Activated naive CD4-positive, alpha-beta T cell treated with anti-CD3 and anti-CD28 coated beads for 36 hours (primary cell): ENCODE measurements at places on chromosomes 3 and 15. TPM values are rescaled to one million over a fixed set of nuclear protein-coding genes. Genes with fewer than 3 reads are reported as not detected.

Gene HYAL1
- not detected for total RNA-seq

Gene CHCHD6
- total RNA-seq: 17.7 TPM

Gene ATP2C1
- total RNA-seq: 41.2 TPM

Gene DAPK2
- not detected for total RNA-seq

Gene GPR149
- total RNA-seq: not detected

Gene GLDN
- not detected for total RNA-seq

Gene KCNAB1
- not detected for total RNA-seq

Gene CIB2
- total RNA-seq: 2.1 TPM

Gene SERPINI2
- not detected for total RNA-seq

Gene TRH
- not detected for total RNA-seq

Gene TMEM108
- total RNA-seq: not detected

Gene SKOR1
- 0.15 TPM for total RNA-seq

Gene WDR93
- total RNA-seq: not detected

Gene SCG5
- 0.57 TPM for total RNA-seq

Gene MUC4
- not detected for total RNA-seq
